ENCODE measurements at places on chromosomes 6 and 20.

- no peak for DNase-seq
Observed at GRCh38 chr6:14286144-14286543, 168.6 kb downstream of the CD83 start.

DNA sequence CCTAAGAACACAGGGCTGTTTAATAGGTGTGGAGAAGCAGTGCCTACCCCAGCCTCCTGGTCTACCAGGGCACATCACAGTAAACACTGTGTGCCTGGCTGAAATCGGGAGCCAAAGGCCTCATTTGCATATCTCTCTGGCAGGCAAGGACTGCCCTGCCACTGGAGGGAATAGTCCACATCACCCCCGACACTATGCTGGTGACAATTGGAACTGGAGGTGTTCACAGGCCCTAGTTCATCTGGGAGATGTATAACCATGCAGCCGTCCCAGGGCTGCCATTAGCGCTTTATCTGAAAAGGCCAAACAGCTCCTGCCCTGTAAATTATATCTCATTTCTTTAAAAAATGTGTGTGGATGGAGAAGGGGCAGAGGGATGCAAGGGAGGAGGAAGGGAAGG, 150.3 kb downstream of the LINC00237 start:
- no peak for DNase-seq

- peak; percentile 38 for DNase-seq
Observed at GRCh38 chr6:35096129-35096862, 44.8 kb downstream of the TCP11 start.

DNA sequence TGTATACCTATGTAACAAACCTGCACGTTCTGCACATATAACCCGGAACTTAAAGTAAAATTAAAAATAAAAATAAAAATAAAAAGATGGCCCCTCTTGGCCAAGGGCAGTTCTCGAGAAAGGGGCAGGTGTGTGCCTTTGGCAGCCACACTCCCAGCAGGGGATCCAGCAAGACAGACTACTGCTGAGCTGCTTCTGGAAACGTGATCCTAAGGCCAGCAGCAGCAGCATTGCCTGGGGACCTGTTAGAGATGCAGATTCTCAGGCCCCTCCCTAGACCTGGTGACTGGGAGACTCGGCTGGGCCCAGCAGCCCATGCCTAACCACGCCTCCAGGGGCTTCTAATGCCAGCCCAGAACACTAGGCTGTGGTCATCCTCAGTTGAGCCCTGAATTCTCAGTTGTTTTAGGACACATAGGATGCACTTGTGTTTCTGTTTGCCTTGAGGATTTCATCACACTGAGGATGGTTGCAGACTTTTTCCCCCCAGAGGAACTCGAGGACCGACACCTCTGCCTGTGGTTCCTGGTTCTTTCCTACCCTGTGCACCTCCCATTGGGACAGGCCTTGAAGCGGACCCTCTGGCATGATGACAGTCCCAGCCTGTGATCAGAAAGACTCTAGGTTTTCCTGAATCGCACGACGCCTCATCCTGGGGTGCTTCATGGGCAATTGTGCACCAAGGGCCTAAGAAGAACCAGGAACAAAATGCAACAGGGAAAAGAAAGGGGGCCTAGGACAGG, 105.9 kb downstream of the TOX2 start:
- DNase-seq: peak; percentile 58

DNA sequence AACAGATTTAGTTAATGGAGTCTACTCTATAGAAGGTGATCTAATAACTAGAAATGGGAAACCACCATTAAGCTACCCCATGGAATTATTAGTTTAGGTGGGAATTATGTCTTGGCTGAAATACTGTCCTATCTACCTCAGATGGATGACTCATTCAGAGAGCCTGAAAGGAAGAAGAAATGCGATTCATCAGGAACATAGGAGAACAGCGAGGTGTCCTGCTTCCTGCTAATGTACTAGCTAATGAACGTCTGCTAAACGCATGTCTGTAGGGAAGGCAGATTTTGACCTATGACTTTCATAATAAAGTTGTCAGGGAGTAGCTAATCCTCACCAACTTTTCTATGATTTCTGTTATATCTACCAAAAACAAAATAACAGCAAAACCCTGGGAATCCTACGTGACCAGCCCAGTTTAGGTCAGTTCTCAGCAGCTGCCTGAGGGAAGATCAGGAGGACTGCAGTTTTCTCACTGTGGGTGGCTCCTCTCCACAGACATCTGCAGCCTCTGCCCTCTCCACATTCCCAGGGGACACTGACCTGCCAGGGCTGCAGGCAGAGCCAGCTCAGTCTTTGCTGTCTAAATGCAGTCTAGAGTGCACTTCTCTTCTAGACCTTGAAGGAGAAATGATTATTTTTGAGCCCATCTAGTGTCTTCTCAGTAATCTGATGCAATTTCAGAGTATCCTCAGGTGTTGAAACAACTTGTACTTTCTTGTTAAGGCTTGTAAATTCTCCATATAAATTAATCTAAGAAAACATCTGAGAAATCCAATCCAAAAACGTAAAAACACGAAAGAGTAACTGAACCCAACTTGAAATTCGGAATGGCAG, 18.1 kb upstream of the SFT2D1 start:
- no peak for DNase-seq

- no peak for DNase-seq
Observed at GRCh38 chr6:131381052-131381708, 191.8 kb upstream of the ARG1 start.

- DNase-seq: no peak
Observed at GRCh38 chr6:134235937-134236751, 81.8 kb downstream of the SGK1 start.

DNA sequence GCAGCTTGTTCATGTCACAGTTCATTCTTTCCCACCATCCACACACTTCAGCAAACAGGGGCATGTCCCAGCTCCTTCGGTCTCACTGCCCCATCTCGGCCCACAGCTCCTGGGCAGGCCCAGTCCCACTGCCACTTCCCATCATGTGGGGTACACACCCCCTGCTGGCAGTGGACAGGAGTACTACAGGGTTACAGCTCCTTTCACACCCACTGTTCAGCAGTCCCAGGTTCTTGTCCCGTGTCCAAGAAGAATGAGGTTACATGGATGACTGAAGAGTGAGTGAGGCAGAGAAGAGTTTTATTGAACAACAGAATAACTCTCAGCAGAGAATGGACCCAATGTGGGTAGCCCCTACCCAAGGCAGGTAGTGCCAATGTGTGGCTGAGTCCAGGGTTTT, 77.8 kb upstream of the SMLR1 start:
- DNase-seq: no peak

- DNase-seq: no peak
Observed at GRCh38 chr6:169979873-169980432, 228.5 kb downstream of the ERMARD start.

DNA sequence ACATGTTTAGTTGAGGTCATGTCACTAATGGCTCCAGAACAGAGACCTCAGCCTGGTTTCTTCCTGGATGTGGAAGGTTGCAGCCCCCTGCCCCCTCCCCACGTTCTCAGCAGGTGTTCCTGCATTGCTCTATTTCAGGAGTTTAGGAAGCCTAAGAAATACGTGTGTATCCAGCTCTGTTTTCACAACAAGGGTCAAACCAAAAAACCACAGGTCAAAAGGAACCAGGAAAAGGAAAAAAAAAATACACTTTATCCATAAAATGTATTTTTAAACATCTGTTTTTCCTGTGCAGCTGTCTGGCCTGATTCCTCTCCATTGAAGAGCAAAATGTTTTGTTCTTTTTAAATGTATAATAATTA, 107.9 kb upstream of the PLEKHG1 start:
- DNase-seq: no peak

- no peak for DNase-seq
Observed at GRCh38 chr6:165973473-165973872, 194.2 kb downstream of the TBXT start.

Measured in NCI-H1092 treated with DMSO at 0.1 percent for 48 hours (cell line).